C1 segment of cervical spinal cord (tissue), 14 donors: ENCODE measurements at places on chromosomes 12 and 14.

DNA sequence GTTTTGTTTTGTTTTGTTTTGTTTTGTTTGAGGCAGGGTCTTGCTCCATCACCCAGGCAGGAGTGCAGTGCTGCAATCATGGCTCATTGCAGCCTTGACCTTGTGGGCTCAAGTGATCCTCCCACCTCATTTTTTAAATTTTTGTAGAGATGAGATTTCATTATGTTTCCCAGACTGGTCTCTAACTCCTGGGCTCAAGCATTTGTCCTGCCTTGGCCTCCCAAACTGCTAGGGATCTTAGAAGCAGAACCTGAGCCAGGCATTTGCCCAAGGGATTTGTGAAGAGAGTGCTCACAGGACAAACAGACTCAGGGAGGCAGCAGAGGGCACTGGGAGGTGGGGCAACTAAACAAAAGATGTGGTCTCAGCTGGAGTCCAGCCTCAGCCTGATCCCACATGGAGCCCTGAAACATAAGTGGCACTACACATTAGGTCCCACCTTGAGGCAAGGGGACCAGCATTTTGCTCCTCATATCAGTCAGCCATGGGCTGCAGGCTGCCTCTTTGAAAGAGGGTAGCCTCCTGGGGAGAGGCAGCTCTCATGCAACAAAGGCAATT is 86.2 kb upstream of the CMKLR1 start:
- no peak for DNase-seq

GRCh38 chr14:35180179-35180578 is 57.8 kb downstream of the PRORP start:
- no peak for DNase-seq

DNA sequence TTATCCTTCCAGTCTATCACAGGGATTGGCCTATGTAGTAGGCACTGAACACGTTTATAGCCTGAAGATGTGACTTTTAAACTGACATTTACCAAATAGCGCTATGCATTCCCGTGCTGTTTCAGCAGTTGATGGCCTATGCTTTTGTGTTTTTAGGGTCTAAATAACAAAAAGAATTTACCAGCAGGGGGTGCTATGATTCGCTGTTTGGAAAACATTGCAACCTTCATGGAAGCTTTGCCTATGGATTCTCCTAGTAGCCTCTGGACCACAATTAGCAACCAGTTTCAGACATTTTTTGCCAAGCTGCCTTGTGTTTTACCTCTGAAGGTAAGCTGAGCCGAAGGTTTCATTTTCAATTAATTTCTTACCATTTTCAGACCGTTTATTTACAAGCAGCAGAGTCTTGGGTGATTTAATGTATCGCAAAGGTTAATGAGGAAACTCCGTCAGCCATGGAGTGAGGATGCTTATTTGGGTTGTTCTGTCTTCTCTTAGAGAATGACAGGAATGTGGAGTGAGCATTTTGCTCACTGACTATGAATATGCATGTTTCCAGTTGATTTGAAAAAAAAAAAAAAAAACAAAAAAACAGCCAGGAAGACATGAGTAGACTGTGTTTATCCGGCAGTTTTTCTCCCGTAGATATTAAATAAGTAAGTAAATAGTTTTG is 133.1 kb downstream of the PRIMA1 start:
- no peak for DNase-seq

- no peak for DNase-seq
These were observed 57.6 kb downstream of the CCDC85C start for GRCh38 chr14:99546234-99546879.

- no peak for DNase-seq
These were observed 265.7 kb upstream of the MGAT4C start for GRCh38 chr12:86521870-86522269.

DNA sequence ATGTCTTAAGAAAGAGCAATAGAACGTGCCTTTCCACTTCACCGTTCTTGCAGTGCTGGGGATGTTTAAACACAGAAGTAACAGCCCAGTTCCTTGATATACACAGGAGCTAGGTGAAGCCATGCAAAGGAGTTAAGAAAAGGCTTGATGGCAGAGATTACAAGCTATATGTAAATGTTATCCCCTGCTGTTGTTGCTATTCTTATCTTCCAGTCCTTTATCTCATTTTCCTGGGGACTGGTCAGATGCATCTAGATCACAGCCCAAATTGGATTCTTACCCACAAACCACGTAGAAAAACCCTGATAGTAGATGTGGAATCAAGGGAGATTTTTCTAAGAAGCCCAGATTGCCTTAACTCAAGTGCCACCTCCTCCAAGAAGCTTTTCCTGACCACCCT is 5.5 kb downstream of the ASCL1 start:
- DNase-seq = no peak

DNA sequence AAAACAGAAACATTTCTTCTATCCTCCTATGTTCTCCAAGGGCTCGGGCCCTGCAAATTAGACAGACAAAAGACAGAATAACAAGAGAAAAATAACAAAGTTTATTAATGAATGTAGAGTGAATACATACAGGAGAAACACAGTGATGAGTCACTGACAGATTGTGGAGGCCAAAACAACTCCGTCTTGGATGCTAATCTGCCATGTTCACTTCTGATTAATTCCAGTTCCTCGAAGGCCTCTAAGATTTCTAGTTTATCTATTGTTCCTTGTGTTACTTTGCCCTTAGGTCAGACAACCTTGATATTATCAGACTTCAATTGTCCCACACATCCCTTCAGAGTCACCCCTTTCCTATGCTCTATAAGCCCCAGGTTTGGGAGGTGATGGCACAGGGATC is 26.8 kb upstream of the NEDD1 start:
- no peak for DNase-seq

- no peak for DNase-seq
These were observed 5.1 kb downstream of the MCRS1 start for GRCh38 chr12:49562831-49563230.

GRCh38 chr14:50943943-50944646 is at the start of gene PYGL:
Gene PYGL, minus strand, starts transcription at chr14:50944483. Its CDS starts 80 bp downstream, at chr14:50944403.
- peak; percentile 47 for DNase-seq

GRCh38 chr14:70935135-70935534 is 27.9 kb downstream of the PCNX1 start:
- no peak for DNase-seq

DNA sequence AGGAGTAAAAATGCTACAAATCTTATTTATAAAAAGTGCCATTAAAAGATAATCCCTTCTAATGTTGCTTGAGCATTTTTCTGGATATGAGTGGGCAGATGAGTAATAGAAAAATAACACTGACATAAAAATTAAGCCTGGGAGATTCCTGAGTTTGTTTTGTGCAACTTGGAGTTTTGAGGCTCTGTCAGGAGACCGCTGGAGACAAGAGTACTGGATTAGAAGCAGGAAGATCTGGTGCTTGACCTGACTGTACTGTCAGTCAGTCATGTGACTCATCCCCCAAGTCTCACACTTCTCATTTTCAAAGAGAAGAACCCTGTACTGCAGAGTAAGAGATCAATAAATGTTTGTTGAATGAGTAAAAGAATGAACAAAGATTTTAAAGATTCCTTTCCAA is 29.4 kb downstream of the ANO4 start:
- DNase-seq = no peak

- DNase-seq = no peak
These were observed 912.0 kb downstream of the GALC start for GRCh38 chr14:87081004-87081403.

DNA sequence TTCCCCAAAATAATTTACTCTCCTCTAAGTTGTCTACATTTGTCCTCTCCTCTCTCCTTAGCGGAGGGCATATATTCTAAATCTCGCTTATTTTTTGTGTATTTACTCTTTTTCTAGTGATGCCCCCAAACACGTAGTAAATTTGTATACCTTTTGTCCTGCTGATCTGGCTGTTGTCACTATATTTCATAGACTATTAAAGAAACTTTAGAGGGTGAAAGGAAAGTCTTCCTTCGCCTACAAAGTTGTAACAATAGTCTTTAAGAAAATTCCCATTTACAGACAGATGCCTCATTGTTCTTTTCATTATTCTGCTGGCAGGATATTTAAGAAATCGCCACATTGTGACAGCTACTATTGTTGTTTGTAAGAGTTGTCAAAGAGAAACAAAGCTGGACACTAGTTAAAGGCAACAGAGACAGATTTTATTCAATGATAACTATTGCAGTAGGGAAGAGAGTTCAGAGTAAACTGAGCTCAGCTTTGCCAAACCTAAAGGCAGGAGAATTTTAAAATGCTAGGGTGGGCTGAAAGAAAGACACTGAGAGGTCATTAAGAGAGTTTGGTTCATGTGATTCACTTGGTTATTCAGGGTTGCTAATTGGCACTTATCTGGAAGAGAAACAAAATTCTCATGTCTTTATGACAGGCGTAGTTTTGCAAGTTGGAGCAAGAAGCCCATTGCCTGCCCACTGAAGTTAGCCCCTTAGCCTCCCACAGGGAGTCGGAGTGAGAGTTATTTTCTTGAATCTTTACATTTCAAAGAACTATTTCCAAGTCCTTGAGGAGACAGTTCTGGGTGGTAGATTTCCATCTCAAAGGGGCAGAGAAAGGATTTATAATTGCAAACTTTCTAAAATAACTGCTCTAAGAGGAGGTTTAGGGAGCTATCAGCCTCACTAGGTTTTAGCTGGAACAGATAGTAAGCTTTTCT is 1272.5 kb upstream of the SEL1L start:
- no peak for DNase-seq

- DNase-seq = no peak
These were observed 72.8 kb downstream of the SCARB1 start for GRCh38 chr12:124790650-124791400.

DNA sequence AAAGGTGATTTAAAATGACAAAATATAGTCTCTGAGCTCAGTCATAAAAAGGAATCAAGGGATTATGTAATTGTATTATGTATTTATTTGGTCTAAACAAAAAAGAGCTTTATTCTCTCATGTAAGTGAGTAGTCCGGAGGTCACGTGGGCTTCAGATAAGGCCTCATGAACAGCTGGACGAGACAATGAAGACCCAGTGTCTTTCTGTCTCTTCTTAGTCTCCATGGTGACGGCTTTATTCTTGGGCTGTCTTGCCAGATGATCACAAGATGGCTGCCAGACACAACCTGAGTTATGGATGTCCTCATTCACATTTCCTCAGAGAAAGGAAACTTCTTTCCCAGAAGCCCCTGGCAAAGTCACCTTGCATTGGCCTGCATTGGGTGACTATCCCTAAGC is 98.6 kb downstream of the ARF6 start:
- no peak for DNase-seq
